Osteoblast (primary cell): ENCODE measurements at places on chromosomes 3 and 15.

GRCh38 chr3:88203642-88204055, 53.9 kb downstream of the C3orf38 start:
- peak; percentile 78 for DNase-seq

GRCh38 chr15:63200464-63201249, 11.3 kb downstream of the RAB8B start:
- no peak for DNase-seq

DNA sequence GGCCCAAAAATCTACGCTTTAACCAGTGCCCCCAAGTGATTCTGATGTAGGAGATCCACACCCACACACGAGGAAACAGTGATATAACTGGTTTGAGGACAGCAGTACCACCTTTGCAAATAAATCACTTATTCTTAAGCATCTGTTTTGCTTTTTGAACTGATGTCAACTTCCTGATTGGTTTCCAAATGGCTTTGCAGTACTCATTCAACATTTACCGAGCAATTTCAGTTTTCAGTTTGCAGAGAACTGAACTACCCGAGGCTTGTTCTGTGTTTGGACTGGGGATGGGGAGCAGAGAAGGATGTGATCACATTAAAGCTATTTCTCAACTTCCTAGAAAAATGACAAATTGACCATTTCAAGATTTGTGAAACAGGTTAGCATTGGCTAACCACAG, 1.1 kb upstream of the GYG1 start:
- DNase-seq = no peak

- peak; percentile 61 for DNase-seq
Observed at GRCh38 chr3:69410301-69410700, 24.4 kb upstream of the FRMD4B start.

DNA sequence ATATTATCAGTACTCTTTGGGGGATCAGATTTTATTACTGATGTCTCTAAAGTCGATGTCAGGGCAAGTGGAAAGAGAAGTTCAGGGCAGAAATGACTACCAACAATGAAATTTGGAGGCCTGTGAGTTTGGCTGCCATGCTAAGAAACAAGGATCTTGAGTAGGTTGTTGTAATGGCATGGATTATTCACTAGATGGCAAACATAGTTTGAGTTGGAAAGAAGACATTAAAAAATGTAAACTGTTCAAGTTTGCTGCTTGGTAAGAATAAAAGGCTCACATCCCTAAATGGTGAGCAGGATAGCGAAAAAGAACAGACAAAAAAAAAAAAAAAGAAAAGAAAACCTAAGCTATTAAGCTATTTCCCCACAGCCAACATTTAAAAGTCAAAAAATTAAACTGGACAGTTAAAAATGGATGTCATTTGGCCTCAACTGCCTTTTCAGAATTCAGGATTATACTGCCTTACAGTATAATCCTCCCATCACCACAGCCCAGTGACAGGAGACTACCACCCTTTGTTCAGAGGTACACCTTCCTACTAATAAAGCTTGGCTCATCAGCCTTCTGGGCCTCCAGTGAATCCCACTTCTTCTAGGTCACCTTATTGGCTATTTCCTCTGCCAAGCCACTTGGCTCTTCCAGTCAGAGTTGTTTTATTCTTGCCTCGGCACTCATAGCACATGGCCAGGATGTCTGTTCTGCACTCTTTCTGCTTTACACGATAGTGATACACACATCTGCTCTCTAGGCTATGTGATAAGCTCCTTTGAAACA, 163.7 kb downstream of the PLD1 start:
- DNase-seq = peak; percentile 84

DNA sequence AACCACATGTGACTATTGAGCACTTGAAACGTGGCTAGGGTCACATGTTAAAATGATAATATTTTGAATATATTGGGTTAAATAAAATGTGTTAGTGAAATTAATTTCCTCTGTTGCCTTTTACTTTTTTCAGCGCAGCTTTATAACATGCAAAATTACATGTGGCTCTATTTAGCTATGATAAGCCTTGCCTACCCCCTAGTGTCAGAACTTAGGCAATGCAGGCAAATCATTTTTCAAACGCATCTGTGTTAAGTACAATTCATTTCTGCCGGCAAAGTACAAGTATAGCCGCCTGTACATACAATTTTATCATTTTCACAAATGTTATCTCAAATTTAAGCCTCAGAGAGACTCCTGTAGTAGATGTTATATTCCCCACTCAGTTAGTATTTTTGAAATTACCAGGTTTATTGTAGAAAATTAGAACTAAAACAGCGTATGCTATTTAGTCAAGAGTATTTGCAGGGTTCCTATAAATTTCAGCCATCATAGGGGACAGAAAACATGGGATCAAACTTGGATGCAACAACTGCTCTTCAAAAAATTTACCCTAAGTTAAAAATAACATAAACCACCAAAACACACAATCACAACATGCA, 56.1 kb downstream of the TAFA4 start:
- DNase-seq = no peak

DNA sequence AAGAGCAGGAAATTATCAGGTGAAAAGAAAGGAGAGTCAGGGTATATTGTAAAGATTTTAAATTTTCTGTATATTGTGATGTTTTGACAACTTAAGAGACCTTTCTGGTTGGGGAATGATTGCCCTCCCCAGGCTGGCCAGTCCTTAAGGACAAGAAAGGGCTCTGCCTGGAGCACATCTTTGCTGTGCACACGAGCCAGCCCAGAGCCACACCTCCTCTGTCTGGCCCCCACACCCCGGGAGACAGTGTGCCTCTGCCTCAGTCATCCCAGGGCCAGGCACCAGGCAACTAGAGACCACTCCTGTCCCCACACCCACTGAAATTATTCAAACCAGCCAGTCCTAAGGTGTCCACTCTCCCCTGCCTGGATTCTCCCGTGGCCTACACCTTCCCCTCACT, 67.1 kb downstream of the KBTBD12 start:
- no peak for DNase-seq

GRCh38 chr3:123053107-123053506, 13.7 kb upstream of the PDIA5 start:
- DNase-seq = no peak

DNA sequence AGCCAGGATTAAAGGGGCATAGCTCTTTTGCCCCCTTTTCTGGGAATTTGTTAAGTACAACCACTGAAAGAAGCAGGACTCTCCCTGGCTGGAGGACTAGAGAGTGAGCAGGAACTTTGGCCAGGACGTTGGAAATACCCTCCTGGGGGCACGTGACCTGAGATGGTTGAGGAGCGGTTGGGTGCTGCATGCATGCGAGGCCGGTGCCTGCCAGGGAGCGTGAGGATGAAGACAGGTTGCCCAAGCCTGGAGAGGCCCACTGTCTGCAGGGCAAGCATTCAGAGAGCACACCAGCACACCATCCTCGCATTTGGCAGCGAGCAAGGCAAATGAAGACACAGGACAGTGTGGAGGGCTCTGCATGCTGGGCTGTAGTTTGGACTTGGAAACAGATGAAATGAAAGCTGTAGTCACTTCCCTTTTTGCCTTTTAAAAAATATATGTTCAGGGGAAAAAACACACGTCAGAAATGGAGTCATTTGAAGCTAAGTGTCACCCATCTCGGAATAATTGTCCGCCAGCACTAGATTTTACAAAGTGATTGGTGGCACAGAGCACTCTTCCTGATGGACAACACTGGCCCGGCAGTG, 217.6 kb downstream of the SLCO3A1 start:
- no peak for DNase-seq
